T follicular helper cell (primary cell): ENCODE measurements at places on chromosomes 1 and 21.

GRCh38 chr1:234608911-234609690 is 877 bp downstream of the IRF2BP2 start:
- DNase-seq = peak; percentile 67

GRCh38 chr21:38950435-38951094 is 144.8 kb downstream of the ETS2 start:
- no peak for DNase-seq

- DNase-seq = no peak
Observed at GRCh38 chr1:23736437-23737134, 6.7 kb upstream of the ELOA start.

DNA sequence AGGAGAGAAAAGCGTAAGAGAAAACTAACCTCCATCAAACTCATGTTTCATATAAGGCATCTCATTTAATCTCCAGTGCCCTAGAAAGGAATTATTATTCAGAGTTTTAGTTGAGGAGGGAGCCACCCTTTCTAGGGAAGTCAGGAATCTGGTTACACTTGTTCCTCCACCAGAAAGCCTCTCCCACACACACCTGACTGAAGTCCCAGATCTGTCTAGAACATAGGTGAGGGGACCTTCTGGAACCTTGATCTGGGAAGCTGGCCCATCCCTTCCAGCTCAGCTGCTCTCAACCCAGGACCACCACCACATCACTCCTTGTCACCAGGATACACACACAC is 1.9 kb upstream of the DENND2D start:
- DNase-seq = no peak

DNA sequence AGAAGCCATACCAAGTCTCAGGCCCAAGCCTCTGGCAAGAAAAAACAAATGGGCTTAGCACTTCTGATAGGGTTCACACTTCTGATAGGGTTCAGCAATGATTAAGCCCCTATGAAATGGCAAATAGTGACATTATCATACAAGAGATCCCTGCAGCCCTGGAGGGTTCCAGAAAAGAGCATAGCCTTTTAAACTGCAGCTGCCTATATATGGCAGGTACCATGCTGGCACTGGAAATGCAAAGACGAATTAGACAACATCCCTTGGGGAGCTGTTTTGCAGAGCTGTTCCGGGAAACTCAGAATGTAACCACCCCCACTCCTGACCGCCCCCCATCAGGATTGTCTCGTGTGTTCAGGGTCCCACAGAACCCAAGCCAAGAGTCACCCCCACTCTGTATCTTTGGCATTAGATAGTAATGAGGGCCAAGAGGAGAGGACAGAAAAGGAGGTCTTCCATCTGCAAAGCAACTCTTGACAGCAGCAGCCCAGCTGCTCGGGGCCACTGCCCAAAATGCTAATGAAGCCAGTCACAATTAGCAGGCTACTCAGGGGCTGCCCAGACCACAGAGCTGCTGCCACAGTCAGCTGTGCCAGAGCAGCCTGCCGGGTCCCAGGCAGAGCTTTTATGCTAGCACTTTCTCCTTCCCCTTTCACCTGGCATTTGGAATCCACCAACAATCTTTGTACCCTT is 50.9 kb downstream of the ITPKB start:
- no peak for DNase-seq

GRCh38 chr1:30889511-30889910 is 19.0 kb downstream of the SDC3 start:
- no peak for DNase-seq

- DNase-seq = no peak
Observed at GRCh38 chr1:44805311-44806024, 1.7 kb downstream of the DYNLT4 start.

- no peak for DNase-seq
Observed at GRCh38 chr1:214683621-214684020, 80.6 kb downstream of the CENPF start.

DNA sequence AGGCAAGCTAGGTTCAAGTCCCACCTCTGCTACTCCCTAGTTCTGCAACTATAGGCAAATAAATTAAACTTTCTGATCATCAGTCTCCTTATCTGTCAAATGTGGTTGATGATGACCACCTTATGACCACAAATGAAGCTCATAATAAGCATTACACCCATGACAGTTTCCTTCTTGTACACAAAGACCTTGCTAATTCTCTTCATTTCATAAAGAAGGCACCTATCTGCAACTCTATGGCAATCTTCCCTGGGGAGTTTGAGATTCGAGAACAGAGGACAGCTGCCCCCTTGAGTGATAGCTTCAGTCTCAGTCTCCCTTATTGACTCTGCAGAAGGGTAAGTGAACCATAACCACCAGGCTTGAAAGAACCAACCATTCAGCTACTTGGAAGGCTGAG is 503.1 kb upstream of the DAB1 start:
- no peak for DNase-seq

- DNase-seq = no peak
Observed at GRCh38 chr1:245298781-245299180, 144.0 kb downstream of the KIF26B start.

- no peak for DNase-seq
Observed at GRCh38 chr1:3501856-3502640, 47.6 kb downstream of the ARHGEF16 start.

GRCh38 chr1:89022167-89022959 is at the start of gene GBP3:
TSS of gene GBP3 (minus strand) at chr1:89022866. CDS start at chr1:89020721, 2,145 bp downstream.
- DNase-seq = no peak

DNA sequence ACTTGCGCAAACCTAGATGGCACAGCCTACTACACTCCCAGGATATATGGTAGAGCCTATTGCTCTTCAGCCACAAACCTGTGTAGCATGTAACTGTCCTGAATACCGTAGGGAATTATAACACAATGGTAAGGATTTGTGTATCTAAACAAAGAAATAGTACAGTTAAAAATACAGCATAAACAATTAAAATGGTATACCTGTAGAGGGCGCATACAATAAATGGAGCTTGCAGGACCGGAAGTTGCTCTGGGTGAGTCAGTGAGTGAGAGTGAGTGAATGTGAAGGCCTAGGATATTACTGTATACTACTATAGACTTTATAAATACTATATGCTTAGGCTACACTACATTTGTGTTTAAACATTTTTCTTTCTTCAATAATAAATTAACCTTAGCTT is 99.3 kb downstream of the PLD5 start:
- DNase-seq = no peak

- DNase-seq = no peak
Observed at GRCh38 chr1:28039341-28039740, 49.1 kb downstream of the EYA3 start.

- no peak for DNase-seq
Observed at GRCh38 chr1:216184126-216184680, 239.0 kb downstream of the USH2A start.
